Mammary epithelial cell (primary cell): ENCODE measurements at places on chromosomes 13 and 19. TPM values are rescaled to one million over a fixed set of nuclear protein-coding genes. Genes with fewer than 3 reads are reported as not detected.

Gene WASF3
- total RNA-seq: 7.7 TPM

Gene ZNF730
- 0.96 and 1.6 TPM in 2 replicates for total RNA-seq

Gene ERICH6B
- not detected in 2 replicates for total RNA-seq

Gene ZNF90
- 5.4 and 8.7 TPM in 2 replicates for total RNA-seq

Gene CCL25
- not detected for total RNA-seq

Gene MCEMP1
- total RNA-seq: not detected

Gene CGB3
- not detected in 2 replicates for total RNA-seq

Gene LRRC25
- total RNA-seq: not detected in 2 replicates

Gene ZNF208
- not detected in 2 replicates for total RNA-seq

Gene ZNF808
- total RNA-seq: 21.3 TPM

Gene NLRP4
- total RNA-seq: not detected in 2 replicates

Gene LAIR2
- not detected for total RNA-seq

Gene CRX
- not detected for total RNA-seq

Gene TNFSF9
- total RNA-seq: 7.8 and 15.2 TPM in 2 replicates

Gene KLK14
- 0.64 and 0.80 TPM in 2 replicates for total RNA-seq

Gene ZIC2
- total RNA-seq: under 0.01 TPM

Gene RUBCNL
- total RNA-seq: 7.0 and 32.8 TPM in 2 replicates

Gene GJA3
- 4.2 TPM for total RNA-seq

Gene ERFL
- not detected in 2 replicates for total RNA-seq

Gene PGLYRP2
- not detected in 2 replicates for total RNA-seq

Gene CERS1
- total RNA-seq: 0.33 TPM

Gene PIAS4
- total RNA-seq: 20.8 TPM

Gene TUBA3C
- not detected in 2 replicates for total RNA-seq

Gene SCAF1
- total RNA-seq: 85.7 and 91.5 TPM in 2 replicates

Gene ZNF432
- total RNA-seq: 9.3 TPM

Gene PRMT1
- total RNA-seq: 194 and 247 TPM in 2 replicates

Gene SERP2
- total RNA-seq: 0.51 and 0.94 TPM in 2 replicates

Gene DNM2
- 123 and 125 TPM in 2 replicates for total RNA-seq

Gene ZNF544
- total RNA-seq: 48.3 TPM

Gene GIPR
- total RNA-seq: 0.69 and 1.4 TPM in 2 replicates

Gene LGI4
- total RNA-seq: 0.17 TPM

Gene KCNN4
- total RNA-seq: 111 TPM

Gene UGGT2
- 53.5 TPM for total RNA-seq

Gene PALM3
- not detected for total RNA-seq

Gene CGB1
- not detected in 2 replicates for total RNA-seq

Gene ZNF317
- 36.3 and 48.7 TPM in 2 replicates for total RNA-seq

Gene VSIG10L
- 0.94 and 1.5 TPM in 2 replicates for total RNA-seq

Gene LYPD5
- total RNA-seq: 2.6 and 6.1 TPM in 2 replicates

Gene CBARP
- total RNA-seq: 5.8 TPM

Gene SHFL
- 18.6 and 22.4 TPM in 2 replicates for total RNA-seq

Gene ZNF723
- not detected for total RNA-seq

Gene FARP1
- total RNA-seq: 36.7 and 42.8 TPM in 2 replicates

Gene BRME1
- 1.0 TPM for total RNA-seq

Gene FUT2
- total RNA-seq: 0.33 TPM

Gene SMAD9
- 0.37 and 1.2 TPM in 2 replicates for total RNA-seq

Gene ZNF805
- 37.5 TPM for total RNA-seq

Gene FFAR1
- total RNA-seq: not detected

Gene ANKRD24
- total RNA-seq: 0.56 and 0.73 TPM in 2 replicates

Gene HCN2
- 0.33 TPM for total RNA-seq

Gene MEIOSIN
- total RNA-seq: not detected in 2 replicates

Gene DPP9
- 228 and 242 TPM in 2 replicates for total RNA-seq

Gene CNN2
- 485 TPM for total RNA-seq
